NB4 (cell line): ENCODE measurements at places on chromosomes 3 and 15.

DNA sequence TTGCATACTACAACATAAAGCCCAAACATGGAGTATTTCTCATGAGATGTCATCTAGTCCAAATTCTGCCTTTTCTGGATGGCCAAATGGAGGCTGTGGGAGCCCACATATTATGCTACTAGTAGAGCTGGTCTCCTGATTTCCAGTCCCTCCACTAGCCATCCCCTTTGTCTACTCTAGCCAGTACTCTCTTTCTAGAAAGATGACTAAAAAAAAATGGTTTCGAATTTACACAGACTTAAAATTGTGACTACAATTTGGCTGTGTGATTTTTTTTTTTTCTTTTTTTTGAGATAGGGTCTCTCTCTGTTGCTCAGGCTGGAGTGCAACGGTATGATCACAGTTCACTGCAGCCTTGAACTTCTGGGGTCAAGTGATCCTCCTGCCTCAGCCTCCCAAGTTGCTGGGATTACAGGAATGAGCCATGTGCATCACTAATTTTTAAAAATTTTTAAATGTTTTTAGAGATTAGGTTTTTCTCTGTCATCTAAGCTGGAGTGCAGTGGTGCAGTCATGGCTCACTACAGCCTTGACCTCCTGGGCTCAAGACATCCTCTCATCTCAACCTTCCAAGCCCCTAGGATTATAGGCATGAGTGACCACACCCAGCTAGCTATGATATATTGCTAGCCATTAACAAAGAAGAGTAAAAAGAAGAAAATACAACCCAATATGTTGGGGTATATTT lies 273.9 kb downstream of the ADAMTSL3 start:
- DNase-seq = no peak

DNA sequence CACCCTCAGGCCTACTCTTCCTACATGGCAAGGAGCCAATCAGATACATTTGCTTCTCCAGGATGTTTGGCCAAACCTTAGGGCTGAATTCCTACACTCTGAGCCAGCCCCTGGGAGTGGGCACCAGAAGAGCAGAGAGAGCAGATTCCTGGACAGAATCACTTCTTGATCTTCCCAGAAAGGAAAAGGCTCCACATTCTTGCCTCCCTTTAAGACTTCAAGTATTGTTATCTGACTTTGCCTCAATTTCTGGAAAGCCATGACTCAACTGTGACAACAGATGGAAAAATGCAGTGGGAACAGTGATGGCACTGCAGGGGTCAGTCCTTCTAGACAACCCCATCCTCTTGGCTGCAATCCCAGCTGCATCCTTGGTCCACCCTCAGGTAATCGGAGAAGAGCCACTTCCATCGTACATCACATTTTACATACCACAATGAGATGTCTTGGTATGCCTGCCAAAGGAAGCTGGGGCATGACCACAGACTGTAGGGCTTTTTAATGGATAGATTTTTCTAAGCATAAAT lies 21.0 kb downstream of the SLCO2A1 start:
- no peak for DNase-seq

- DNase-seq = peak; percentile 93
These were observed 2.3 kb upstream of the SHC4 start for GRCh38 chr15:48965972-48966371.

DNA sequence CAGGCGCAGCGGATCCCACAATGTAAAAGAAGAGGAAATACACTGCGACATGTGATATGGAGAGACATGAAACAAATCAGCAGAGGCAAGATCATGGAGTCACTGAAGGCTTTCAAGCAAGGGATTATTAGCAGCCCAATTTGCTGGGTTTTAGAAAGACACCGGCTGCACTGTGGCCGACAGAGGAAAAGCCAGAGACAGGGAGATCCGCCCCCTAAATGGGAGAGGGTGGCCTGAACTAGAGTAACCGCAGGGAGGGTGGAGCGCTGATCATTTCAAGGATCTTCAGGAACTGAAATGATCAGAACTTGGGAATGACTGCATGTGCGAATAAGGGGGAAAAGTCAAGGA lies 612 bp upstream of the C15orf40 start:
- no peak for DNase-seq

DNA sequence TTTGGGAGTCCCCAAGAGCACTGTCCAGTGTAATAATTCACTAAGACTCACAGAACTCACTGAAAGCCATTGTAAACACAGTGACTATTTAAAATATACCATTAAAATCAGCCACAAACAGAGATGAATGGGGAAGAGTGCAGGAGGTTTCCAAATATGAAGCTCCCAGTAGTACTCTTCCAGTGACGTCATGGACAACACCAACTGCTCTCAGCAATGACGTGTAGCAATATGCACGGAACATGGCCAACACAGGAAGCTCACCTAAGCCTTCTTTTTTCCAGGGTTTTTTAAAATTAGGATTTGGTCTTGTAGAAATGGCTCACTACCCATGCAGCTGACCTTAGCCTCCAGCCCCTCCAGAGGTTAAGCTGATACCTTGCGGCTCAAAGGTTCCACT lies 1224.1 kb upstream of the CADM2 start:
- DNase-seq = no peak

- DNase-seq = no peak
These were observed 12.1 kb upstream of the WDR5B start for GRCh38 chr3:122427857-122428471.

- no peak for DNase-seq
These were observed 39.5 kb upstream of the ZNF385D start for GRCh38 chr3:21790466-21790865.
